ENCODE measurements at places on chromosomes 13 and 19.

DNA sequence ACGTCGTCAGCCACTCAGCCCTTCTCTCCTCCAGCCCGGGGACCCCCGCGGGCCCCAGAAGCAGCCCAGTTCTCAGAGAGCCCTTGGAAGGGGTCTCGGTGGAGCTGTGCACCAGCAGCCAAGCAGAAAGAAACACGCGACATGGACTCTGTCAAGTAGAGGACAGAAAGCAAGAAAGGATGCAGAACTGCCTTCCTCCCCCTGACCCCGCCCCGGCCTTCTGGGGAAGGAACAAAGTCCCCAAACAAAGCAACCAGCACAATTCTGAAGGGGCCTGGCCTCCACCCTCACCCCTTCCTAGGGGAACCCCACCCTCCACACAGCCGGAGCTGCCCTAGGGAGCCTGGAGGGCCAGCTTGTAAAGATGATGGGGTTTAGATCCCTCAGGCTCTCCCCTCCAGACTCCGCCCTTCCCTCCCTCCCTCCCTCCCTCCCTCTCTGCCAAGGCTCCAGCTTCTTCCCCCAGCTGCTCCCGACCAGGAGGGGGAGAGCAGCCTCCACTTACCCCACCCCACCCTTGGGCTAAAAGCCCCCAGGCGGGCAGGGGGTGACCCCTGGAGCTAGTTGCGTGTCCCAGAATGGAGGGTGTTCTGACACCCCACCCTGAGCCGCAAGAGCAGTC is 7.8 kb downstream of the LYL1 start:
- DNase-seq = no peak

DNA sequence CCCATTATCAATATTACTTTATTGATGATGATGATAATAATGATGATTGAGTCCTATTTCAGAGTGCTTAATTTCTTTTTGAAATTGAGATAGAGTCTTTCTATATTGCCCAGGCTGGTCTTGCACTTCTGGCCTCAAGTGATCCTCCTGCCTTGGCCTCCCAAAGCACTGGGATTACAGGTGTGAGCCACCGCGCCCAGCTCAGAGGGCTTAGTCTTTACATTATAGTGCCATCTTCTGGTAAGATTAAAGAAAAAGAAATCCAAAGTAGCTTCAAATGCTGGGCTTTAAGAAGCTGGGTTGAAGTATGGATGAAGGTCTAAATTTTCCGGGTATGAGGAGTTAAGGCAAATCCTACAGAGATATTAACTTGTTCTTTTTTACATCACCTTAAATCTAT is 3.4 kb upstream of the ZNF333 start:
- no peak for DNase-seq

GRCh38 chr13:32409561-32410421 is 18.1 kb downstream of the N4BP2L1 start:
- no peak for DNase-seq

DNA sequence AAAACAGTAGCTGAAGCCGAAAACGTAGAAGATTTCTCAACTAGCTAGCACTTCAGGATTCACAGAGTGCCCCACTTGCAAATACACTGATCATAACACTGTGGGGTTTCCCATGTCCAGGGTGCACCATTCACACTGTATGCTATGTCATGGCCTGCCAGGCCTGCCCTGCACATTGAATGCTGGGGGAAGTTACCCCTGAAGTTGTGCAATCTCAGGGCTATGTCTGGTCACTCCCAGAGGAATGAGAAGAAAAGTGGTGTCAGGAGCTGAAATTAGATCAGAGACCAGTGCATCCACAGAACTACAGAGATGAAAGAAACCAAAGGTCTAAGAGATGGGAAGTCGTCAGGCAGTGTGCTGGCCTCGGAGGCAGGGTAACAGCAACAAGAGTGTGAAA is 196.8 kb downstream of the RAP2A start:
- no peak for DNase-seq

DNA sequence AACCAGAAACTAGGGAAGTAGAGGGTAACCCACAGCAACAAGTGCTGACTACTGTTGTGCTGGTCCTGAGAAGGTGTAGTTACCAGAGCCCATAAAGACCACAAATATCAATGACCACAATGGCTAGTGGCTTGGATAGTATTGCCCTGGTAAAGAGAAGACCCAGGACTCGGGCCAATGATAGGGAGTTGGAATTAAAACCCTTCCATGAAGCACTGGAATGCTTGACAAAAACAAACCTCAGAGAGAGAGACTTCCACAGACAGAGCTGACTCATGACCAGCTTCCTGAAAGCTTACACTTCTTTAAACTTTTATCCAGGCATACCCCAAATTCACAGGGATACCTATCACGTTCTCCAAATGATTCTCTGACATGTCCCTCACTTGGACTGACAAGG is 60.5 kb downstream of the WDR87 start:
- no peak for DNase-seq

DNA sequence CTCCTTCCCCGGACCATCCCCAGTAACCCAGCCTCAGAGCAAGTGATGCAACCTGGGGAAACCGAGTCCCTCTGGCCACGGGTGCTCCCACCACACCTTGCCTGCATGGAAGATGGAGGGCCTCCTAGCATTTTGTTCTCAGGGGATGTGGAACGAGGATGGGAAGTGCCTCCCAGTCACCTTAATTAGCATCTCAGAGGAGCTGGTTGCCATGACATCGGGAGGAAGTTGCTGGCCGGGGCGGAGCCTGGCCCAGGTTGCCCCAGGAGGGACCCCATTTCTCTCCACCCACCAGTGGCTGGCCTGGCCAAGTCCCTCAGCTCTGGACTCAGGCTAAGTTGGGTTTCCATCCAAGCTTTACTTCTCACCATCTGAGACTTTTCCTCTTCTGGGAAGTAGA is 24.1 kb upstream of the PTPRS start:
- no peak for DNase-seq

DNA sequence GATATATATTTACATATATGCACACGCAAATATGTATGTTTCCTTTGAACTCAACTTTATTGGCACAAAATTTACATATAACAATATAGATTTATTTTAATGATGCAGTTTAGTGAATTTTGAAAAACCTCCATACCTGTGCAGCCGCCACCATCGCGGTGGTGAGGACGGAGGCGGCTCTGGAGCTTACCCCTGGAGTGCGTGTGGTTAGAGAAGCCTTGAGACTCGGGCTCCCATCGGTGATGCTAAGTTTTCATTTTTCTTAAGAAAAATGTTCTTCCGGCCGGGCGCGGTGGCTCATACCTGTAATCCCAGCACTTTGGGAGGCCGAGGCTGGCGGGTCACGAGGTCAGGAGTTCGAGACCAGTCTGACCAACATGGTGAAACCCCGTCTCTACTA is 31.8 kb downstream of the GJA3 start:
- DNase-seq = no peak

DNA sequence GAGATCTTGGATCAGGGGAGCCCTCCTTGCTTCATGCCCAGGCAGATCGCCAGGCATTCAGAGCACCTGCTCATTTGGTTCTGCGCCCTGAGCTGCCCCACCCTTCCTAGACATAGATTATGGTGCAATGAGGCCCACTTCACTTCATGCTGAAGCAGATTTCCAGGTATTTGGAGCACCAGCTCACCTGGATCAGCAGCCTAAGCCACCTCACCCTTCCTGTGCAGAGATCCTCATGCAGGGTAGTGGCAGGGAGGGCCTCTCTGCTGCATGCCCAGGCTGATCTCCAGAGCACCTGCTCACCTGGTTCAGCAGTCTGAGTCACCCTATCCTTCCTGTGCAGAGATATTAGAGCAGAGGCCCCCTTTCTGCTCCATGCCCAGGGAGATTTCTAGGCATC is 1966.1 kb downstream of the PCDH9 start:
- DNase-seq = no peak

DNA sequence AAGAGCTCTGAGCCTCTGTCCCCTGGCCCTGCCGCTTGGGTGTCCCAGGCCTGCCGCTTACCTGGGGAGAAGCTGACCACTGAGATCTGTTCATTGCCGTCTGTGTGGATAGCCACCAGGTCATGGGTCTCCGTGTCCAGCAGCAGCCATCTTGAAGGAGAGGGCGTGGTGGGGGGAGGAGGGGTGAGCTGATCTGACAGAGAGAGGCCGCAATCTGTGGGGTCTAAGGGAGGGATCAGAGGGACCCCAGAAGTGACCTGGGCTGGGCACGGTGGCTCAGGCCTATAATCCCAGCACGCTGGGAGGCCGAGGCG is 14.6 kb upstream of the GPR4 start:
- no peak for DNase-seq

DNA sequence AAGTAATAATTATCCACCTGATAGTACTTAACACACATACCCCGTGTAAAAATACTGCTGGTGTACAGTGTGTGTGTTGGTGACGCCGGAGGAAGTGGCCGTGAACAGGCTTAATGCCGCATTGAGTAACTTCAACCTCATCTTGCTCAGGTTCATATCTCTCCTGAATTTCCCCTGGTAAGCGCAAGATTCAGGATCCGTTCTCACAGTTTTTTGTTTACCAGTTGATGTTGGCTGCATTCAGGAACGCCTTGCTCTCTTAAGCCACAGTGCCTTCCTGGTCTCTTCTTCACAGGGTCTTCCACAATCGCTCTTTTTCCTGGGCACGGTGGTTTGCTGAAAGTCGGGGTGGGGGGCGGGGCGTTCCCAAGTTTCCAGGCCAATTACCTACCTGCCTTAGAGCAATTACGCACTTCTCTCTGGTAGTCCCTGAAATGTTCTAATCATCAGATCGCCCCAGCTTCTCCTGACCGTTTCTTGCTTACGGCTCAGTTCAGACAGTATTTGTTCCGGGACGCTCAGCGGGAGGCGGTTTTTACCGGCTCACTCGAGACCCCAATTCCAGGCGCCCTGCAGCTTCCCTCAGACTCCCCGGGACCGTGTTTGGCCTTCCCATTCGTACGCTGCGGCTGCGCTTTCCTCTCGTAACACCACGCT is 706 bp upstream of the DNAJC3 start:
- no peak for DNase-seq

GRCh38 chr13:43268632-43269031 is 245.2 kb downstream of the DNAJC15 start:
- DNase-seq = no peak

DNA sequence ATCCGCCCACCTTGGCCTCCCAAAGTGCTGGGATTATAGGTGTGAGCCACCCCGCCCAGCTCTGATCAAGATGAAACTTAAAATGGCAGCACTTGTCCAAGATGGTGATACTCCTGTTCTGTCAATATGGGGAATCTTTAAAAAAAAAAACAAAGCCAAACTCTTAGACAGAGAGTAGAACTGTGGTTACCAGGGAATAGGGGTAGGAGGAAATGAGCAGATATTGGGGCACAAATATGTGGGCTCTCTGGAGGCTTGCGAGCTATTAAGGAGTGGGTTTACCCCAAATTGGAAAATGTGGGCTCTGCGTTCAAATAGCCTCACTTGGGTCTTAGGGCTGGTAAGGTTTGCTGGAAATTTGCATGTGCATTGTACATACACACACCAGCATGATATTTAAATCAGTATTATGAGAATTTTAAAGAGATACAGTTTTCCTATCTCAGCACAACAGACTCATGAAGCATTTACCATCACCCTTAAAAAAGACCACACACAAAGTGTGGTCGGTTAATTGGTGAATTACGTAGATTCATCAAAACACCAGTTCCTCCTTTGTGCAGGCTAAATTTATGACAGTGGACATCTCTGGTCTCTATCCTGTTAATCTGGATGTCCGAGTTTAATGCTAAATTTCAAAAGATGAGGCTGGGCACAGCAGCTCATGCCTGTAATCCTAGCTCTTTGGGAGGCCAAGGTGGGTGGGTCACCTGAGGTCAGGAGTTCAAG is 11.3 kb downstream of the CD70 start:
- DNase-seq = no peak

DNA sequence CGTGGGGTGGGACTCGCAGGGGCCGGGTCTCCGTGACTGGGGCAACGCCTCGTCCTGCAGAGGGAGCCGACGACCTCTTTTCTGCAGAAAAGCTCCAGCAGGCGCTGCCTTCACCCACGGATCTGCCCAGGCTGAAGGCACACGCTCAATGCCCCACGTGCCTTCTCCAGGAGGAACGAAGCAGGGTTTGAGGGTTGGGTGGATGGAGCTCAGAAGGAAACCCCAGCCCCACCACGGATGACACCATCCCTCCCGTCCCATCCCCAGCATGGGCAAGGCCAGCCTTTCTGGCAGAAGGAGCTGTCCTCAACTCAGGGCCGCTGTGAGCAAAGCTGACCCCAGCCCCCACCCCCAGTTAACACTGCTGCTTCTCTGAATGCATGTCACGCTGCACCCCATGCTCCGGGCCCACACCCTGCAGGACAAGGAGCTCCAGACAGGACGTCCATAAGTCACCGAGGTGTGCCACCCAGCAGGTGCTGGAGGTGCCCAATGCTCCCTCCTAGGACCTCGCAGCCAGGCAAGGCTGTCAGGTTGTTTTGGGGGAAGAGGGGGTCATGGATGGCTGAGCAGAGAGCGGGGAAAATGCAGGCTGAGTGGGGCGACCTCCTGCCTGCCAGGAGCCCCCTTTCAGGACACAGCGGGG is 7.4 kb downstream of the C19orf25 start:
- no peak for DNase-seq

DNA sequence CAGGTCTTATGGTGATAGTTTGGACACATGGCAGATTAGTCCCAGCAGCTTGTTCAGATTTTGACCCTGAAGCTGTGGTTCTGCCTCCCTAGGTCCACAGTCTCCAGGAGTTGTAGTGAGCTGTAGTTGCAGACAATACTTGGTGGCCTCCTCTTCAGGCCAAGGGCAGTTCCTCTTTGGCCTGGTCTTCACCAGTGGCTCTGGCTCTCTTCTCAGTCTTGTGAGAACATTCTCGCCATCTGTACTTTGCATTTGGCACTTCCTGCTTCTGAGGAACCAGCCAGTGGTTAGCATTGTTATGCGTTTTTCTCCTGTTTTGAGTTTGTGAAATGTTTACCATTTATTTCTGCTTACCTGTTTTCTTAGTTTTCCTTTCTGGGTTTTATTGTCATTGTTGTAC is 40.7 kb downstream of the PCCA start:
- DNase-seq = peak; percentile 5

- DNase-seq = no peak
These were observed 74.7 kb upstream of the TEX29 start for GRCh38 chr13:111245576-111246384.

- DNase-seq = no peak
These were observed 16.3 kb upstream of the RNASEH2B start for GRCh38 chr13:50893211-50893852.

DNA sequence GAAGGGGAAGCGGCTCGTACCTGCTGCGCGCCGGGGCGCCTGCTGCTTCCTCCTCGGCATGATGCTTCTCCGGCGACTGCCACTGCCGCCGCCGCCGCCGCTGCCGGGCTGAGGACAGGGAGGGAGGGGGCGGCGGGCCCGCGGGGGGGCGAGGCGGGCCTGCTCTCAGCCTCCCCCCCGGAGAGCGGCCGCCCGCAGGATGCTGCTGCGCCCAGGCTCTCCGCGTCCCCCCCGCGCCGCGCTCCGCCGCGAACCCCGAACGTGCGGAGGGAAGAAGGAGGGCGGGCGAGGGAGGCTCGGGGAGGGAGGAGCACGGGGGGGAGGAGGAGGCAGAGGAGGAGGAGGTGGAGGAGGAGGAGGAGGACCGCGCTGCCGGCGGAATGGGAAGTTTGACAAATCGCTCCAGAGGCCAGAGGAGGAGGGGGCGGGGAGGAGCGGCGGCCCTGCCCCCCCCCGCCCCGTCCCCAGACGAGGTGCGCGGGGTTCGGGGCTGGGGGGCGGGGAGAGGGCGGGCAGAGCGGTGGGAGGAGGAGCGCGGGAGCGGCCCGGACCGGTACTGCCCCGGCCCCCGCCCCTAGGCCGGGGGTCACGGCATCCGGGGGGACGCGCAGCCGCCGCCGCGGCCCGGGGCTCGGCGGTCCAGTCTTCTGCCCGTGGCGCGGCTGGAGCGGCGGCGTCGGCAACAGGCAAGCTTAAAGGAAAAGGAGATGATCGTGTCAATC is at the start of gene TSHZ3:
Gene TSHZ3 (minus strand): TSS at position 277 of the 722 bp plus-strand sequence. CDS start 217 bp downstream, at position 60.
- no peak for DNase-seq
